ENCODE measurements at places on chromosomes 5 and 9.

GRCh38 chr5:97838214-97838613 lies 655.2 kb upstream of the RIOK2 start:
- no peak for DNase-seq

DNA sequence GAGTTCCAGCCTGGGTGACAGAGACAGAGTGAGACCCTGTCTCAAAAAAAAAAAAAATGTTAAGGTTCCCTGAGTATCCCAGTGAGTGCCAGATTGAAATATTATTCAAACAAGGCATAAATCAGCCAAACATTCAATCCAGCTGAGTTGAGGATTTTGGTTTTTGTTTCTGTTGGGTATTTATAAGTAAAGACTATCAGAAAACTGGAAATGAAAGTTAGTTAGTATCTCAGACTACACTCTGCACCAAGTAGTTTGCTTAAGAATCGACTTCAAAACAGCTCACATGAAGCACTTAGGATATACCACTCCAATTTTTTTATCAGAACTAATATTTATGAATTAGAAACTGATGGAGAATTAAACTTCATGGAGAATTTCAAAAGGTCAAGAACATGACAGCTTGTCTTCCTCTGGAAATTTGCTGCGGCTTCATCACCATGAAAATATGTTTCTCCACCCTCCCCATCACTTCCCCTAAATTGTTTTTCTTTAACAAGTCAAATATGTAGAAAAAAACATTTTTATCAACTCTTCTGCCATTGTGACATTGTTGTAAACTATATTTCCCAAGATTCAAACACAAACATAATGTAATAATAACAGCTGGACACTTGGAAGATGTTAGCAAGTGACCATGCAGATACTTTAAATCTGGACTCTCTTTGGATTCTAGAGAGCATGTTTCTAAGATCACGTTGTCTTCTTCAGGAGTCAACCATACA lies 110.0 kb upstream of the PTGER4 start:
- no peak for DNase-seq

- no peak for DNase-seq
Measured at GRCh38 chr5:168885324-168886120, 306.4 kb upstream of the PANK3 start.

DNA sequence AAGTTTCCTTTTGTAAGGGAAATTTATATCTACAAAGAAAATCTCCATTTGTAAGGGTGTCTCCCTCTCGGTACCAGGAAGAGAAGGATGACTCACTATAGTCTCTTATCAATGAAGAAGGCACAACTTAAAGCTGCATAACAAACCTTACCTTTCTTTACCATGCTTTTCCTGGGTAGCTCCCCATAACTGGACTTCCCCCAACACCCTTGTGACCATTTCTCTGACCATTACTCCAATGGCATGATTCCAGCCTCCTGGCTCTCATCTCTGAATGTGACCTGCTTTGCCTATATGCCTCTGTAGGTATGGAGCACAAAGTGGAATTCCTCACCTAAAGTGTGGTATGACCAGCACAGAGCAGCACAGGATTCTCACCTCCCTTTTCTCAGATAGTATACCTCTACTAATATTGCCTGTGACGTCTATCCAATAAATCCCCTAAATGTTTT lies 62.8 kb downstream of the GNA14 start:
- no peak for DNase-seq

GRCh38 chr5:175750511-175750931 lies 92.7 kb downstream of the HRH2 start:
- no peak for DNase-seq

GRCh38 chr5:128002425-128002824 lies 81.1 kb upstream of the SLC12A2 start:
- no peak for DNase-seq

- no peak for DNase-seq
Measured at GRCh38 chr9:133080161-133080560, 18.4 kb downstream of the CEL start.

- no peak for DNase-seq
Measured at GRCh38 chr5:82023644-82024043, 51.8 kb downstream of the ATG10 start.

DNA sequence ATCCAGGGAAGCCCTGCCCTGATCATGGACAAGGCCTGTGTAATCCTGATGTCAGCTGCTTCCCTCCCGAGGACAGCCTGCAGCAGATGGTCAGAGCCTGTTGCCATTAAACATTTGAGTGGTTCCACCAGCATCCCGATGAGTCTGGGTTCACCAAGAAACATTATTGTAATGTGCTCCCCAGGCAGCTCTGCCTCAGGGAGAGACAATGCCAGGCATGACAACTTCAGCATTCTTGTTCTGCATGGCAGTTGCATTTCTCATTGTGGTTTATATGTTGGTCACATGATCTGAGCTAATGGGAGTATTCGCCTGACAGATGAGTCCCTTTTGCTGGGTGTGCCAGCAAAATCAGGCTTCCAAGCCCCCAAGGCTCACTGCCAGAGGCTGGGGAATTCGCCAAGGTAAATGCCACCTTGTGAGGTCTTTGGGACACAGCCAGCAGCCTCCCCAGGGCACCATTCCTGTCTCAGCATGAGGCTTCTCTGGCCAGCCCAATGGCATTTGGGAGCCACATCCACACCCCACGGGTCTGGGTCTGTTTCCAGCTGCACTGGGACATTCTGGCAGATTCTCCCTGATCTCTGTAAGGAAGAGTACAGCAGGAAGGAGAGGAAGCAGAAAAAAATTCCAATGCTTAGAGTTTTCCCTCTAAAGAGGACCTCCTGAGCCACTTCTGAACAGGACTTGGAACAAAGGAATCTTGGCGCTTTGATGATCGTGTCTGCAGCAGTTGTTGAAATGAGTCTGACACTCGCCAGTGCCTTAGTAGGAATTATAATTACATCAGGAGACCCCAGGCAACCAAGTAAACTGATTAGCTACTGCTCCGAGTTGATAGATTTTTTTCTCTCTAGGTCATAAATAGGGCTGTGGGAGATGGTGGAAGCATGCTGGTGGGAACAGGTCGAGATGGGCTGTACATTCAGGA lies 18.7 kb downstream of the KCNIP1 start:
- DNase-seq: no peak

DNA sequence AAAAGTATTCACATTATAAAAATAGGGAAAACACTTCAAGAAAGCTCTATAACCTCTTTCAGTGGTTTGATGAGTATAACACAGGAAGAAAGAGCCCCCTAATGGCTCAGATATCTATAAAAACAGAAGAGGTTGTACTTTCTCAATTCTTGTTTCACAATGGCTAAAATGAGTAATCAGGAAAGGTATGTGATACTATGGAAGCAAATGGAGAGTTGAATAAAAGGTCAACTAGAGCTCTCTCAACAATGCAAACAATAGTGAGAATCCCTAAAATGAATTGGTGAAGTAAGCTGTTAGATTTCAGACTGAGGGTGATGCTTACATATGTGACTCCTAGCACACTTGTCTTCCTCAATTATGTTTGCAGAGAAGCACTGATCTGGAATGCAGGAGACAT lies 584.6 kb upstream of the CDH18 start:
- DNase-seq: no peak

- no peak for DNase-seq
Measured at GRCh38 chr9:35827486-35827885, 1.0 kb downstream of the FAM221B start.

DNA sequence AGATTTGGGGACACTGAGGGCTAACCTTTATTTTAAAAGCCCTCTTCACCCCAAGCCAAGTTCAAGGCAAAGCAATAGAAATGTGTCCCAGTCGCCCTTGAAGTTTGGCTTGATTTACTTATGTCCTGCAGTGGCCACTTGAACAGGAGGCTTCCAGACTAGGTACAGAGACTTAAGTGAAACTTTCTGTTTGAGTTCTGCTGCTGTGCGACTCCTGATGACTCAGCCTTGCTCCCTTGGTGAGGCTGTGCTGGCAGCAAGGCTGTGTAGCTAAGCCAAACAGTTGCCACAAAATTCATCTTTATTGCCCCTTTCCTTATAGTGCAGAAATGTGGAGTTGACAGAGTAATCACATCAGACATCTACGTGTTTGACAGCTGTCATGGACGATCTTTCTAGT lies 68.8 kb upstream of the NTRK2 start:
- no peak for DNase-seq
